ENCODE measurements at places on chromosomes 16 and 17.
A peak's percentile ranks its signal among the peaks of the same experiment; 100 is the strongest.

DNA sequence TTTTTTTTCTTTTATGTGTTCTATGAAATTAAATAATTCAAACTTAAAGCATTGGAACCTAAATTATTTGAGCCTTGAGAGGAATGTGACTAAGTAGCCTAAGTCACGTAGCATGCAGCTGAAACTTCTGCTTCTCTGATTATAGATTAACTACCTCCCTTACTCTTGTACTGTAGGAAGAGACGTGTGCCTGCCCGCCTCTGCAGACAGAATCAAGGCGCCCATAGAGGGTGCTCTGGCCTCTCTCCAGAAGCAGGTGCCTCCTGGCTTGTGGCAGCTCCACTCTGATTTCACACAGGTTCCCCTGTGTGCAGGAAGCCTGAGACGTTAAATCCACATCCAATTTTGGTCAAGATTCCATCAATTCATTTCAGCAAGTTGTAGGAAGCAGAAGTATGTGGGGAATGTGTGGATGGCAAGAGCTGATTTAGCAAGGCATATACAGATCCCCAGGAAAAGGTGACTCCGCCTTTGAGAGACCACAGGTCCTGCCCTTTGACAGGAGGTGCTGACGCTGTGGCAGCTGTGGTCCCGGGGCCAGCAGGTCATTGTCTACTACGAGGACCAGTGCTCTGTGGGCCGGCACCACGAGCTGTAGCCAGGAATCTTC is 1418.8 kb downstream of the CDH11 start:
- no peak for DNase-seq

- DNase-seq: no peak
These were observed 6.2 kb upstream of the SLC16A13 start for GRCh38 chr17:7029659-7030058.

DNA sequence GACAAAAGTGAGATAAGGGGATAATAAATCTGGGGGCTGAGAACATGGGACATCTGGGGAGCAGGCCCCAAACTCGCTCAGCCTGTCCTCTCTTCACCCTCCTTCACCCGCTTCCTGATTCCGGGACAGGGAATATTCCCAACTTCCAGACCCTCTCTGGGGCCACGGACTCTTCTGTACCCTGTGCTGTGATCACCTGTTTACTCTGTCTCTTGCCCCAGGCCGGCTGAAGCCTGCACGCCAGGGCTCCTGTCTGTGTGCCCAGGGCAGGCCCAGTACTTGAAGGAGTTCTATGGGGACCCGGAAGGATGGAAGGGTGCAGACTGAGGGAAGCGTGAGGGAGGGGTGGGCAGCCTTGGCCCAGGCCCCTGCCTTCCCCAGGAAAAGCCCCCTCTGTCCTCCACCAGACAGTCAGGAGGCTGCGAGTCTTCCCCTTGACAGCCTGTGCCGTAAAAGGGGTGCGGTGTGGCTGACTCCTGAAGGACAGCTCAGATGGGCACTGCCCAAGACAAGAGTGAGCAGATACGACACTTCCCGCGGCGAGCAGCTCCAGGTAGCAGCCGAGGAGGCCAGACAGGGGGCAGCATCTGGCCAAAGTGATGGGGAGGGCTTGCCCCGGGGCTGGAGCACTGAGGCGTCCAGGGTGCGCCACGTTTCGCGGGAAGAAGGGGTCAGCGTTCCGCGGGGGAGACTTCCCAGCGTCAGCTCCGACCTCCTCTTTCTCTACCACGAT is 1.0 kb upstream of the CCNF start:
- DNase-seq: peak; percentile 44

DNA sequence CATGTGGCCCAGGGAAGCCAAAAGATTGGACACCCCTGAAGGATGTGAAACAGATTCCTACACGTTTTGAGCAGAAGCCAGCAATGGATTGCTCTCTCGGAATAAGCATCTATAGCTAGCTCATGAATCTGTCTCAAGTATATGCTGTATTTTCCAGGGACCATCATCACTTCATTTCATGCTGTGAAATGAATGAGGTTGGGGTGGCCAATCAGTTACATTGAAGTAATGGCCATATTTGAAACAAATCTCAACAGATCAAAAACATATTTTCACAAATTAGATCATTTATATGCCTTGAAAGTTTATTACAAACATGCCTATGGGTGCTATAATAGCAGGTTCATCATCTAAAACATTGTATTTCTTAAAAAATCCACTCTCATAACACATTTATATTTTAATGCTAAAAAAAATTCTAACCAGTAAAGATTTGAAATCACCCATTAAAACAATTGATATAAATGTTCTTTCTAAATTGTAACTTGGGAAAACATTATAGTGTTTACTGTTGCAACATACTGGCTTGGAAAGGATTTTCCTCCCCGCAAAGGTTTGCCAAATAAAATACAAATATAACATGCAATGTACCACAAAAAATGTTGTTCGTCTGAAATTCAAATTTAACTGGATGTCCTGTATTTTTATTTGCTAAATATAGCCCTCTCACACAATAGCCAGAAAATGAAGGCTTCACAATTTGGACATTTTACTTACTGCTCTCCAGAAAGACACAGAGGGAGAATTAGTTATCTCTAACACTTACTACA is 743.6 kb downstream of the KCNJ2 start:
- no peak for DNase-seq

- DNase-seq: no peak
These were observed 17.4 kb upstream of the MAP3K14 start for GRCh38 chr17:45334231-45334630.

DNA sequence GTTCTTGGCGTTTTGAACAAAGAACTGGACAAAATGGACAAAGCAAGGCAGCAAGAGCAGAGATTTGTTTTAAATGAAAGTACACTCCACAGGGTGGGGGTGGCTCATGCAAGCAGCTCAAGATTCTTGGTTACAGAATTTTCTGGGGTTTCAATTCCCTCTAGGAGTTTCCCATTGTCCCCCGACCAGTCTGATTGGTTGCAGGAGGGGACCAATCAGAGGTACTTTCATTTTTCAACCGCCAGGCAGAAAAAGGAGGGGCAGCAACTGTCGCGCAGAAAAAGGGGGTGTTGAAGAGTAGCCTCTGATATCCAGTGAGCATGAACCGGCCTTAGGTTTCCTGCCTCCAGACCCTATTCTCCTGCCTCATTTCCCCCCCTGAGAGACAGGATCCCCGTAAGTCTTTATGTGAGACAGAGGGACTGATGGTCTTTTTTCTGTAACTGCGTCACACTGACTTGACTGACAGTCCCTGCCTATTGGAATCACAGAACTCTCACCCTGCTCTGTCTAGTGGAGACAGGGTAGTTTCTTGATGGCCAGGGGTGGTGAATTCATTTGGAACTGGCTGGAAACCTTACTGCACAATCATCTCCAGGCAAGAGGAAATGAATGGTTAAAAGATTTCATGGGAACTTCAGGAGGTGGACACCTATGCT is 59.4 kb upstream of the ALOX12 start:
- DNase-seq: no peak

DNA sequence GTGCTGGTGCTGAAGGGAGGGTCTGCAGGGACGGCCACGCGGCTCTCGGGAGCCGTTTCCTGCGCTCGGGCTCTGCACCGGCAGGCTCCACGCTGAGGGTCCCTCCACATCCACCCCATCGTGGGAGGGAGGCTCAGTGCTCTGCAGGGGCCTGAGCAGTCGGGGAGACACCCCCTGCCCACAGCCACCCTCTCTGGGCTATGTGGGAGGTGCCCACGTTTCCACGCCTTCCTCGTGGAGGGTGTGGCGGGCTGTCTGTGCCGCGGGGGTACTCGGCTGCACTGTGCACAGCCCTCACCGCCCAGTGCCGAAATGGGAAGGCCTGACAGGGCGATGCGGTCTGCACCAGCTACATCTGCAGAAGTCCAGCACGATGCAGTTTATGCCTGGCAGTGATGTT is 25.5 kb upstream of the ZNF750 start:
- DNase-seq: no peak

DNA sequence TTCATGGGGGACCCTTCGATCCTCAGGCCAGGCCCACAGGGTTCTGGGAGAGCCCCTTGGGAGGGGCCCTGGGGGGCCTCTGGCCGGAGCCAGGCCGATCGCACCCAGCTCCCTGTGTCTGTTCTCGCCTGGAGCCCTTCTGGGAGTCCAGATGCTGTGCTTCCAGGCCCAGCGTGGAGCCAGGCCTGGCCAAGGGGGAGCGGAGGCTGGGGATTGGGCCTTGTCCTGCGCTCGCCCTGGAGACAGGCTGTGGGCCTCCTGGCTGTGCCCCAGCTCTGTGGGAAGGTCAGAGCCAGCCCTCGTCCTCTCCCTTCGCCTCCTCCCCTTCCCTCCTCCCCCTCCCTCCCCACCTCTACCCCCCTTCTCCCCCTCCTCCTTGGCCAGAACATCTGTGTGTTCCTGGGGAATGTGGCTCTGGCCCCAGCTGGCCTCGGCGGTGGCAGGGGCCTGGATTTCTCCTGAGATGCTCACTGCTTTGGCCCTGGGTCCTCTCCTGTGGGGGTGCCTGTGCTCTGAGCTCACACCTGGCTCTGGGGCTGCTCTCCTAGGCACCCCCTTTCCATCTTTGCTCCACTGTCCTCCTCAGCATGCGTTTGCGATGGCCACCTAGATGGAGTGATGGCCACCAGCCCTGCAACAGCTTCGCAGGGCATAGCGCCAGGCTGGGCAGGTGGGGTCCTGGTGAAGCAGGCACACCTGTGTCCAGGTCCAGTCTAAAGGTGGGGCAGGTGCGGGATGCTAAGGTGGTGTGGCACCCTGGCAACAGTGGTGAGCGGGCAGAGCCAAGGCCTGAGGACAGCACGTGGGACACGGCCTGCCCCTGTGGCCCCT is 90.6 kb upstream of the CIBAR2 start:
- no peak for DNase-seq

DNA sequence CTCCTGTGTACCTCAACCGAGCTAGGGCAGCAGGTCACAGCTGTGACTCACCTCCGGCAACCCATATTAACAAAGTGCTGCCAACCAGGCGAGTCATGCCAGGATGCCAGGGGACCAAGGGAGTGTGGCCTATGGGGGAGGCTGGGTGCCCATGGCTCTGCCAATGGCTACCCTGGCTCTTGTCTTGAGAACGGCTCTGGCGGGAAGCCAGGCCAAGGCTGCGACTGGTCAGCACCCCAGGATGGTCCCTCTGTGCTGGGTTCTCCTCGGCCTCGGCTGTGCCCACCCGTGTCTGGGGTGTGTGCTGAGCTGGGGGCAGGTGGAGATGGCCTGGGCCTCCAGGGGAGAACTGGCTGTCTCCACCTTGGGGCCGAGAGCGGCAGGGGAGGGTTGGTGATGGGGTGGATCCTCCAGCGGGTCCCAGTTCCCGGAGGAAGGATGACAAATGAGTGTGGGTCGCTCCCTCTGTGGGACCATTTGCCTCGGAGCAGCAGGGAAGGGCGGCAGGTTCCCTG is 75.8 kb downstream of the MRC2 start:
- peak; percentile 75 for DNase-seq

DNA sequence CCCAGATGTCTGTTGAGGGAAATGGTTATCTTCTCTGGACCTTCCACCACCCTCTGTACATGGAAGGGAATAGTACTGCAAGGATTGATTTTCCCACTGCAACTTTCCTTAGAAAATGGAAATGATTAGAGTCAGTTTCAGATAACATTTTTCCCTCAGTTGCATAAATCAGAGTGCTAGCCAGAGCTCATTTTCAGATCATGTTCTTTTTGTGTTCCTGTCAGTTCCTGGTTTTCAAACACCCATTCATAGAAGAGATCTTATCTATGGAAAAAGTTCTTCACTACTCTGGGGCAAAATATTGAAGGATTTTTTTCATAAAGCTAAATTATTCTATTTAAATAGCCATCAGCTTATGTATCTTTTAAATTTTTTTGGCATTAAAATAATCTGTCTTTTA is 11.7 kb upstream of the COX10 start:
- no peak for DNase-seq

- no peak for DNase-seq
These were observed 145.6 kb upstream of the CHMP6 start for GRCh38 chr17:80845863-80846671.

GRCh38 chr17:40556198-40556661 is 9.0 kb downstream of the CCR7 start:
- DNase-seq: no peak

DNA sequence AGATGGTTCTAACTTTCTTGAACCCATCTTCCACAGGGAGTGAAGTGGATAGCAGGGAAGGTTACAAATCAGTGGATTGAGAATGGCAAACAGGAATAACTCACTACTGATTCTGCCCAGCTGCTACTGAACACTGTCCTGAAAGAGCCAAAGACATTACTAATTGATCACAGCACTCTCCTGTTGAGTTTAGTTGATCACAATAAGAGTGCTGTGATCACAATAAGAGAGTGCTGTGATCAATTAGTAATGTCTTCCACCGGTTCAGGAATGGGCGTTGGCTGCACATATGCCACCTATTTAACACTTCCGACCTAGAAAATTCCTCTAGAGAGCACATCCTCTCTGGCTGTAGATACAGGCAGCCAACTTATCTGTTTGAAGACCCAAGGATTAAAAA is 11.4 kb downstream of the CFAP97D1 start:
- DNase-seq: peak; percentile 86

DNA sequence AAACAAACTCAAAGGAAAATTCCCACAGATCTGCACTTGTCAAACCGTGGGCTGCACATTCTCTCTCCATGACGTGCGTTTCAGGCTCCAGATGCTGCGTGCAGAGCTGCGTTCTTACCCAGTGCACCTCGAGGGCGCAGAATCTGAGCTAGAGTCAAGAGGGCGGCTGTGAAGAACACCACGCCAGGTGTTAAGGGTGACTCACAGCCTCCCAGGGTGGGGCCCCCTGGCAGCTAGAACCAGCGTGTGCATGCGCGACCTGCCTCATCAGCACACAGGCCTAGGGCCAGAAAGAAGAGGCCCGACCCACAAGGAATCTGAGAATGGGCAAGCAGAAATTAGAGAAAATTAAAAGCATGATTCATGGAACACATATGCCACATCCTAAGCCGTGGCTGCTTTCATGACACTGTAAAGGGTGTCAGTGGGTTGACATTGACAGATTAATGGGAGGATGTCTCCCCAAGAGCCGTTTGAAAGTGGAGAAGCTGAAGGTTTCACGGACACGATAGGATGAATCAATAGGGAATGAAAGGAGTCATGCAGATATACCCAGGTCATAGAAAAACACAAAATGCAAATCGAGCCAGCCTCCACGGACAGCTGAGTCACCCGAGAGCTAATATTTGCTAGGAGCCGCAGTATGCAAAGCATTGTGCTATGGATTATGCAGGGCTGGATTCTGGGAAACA is 29.0 kb downstream of the MARCHF10 start:
- peak; percentile 99 for DNase-seq

- DNase-seq: no peak
These were observed 30.7 kb downstream of the SDK2 start for GRCh38 chr17:73613271-73614233.

- DNase-seq: peak; percentile 70
These were observed 685 bp upstream of the MPG start for GRCh38 chr16:77273-77806.

GRCh38 chr17:42514867-42515266 is 21.2 kb upstream of the NAGLU start:
- no peak for DNase-seq

DNA sequence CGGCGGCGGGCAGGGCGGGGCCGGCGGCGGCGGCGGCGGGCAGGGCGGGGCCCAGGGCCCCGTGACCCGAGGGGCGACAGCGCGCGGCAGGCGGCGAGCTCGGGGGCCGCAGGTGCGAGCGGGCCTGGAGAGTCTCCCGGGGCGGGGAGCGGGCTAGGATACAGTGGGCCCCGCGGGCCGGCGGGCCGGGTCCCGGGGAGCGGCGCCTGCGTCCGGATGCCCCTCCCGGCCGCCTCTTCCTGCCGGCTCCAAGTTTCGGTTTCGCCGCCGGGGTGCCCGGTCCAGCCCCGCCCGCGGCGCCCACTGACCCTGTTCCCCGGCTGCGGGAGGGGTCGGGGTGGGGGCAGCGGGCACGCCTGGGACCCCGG is at the start of gene RNF213:
Gene RNF213 (plus strand): TSS at position 62 of the 368 bp plus-strand sequence. CDS start 2,830 bp downstream, outside the sequence.
- DNase-seq: peak; percentile 65

All from ELR (cell line).